T-helper 2 cell (primary cell): ENCODE measurements at places on chromosomes 4 and X.

GRCh38 chrX:40108162-40108958, 10.6 kb upstream of the BCOR start:
- no peak for DNase-seq

DNA sequence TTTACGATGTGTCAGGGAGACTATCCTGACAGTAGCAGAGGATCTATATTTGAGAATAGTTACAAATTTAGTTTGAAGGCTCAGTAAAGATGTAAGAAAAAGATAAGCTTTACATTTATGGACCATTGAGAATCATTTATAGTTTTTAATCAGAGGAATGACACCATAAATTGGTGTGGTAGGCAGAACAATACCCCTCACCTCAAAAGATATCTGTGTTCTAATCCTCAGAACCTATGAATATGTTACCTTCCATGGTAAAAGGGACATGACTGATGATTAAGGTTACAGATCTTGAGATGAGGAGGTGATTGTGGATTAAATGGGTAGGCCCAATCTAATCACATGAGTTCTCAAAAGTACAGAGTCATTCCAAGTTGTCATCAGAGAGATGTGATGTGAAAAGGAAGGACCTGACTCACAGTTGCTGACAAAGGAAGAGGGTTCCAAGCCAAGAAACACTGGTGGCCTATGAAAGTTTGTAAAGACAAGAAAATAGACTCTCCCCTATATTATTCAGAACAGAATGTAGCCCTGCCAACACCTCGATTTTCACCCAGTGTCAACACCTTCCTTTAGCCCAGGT, 27.0 kb downstream of the EREG start:
- DNase-seq: no peak

- DNase-seq: no peak
Measured at GRCh38 chrX:81586096-81586495, 384.2 kb downstream of the SH3BGRL start.

GRCh38 chr4:91958596-91958995, 345.2 kb upstream of the GRID2 start:
- DNase-seq: no peak
